ENCODE measurements at places on chromosomes 1 and 21.
A peak's percentile ranks its signal among the peaks of the same experiment; 100 is the strongest.

GRCh38 chr1:107135463-107135862, 5.4 kb upstream of the NTNG1 start:
- no peak for DNase-seq

- DNase-seq: no peak
These were observed 37.4 kb downstream of the NSL1 start for GRCh38 chr1:212754193-212754592.

DNA sequence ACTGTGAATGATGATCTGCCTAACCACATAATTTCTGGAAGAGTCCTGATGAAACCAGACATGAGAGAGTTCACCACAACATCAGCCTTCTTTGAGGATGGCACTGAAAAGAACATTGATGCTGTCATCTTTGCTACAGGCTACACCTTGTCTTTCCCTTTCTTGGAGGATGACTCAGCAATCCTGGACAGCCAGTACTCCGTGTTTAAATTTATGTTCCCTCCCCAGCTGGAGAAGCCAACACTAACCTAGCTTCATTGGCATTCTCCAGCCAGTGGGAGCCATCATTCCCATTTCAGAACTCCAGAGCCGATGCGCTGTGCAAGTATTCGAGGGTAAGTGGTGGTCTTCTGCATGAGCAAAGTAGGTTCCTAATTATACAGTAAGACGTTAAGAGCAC, 164.1 kb upstream of the POGK start:
- no peak for DNase-seq

- no peak for DNase-seq
These were observed 187.0 kb upstream of the RUNX1 start for GRCh38 chr21:35236090-35236489.

DNA sequence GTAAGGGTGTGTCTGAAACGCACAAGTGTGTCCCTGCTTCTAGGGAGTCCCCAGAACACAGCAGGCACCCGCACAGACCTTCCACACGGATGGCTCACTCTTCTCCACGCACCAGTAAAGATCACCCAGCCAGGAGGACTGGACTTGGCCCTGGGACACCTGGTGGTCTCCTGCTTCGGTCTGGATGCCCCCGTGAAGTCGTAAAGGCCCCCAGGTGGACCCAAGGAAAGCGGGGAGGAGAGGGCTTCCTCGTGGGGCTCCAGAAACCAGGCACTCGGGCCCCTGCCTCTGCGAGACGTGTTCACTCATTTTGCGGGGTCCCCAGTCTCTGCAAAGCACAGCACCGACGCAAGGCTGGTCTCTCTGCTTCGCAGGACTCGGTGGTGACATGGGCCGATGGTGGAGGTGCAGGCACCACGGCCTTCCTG, 20.2 kb upstream of the COL6A2 start:
- DNase-seq: no peak

DNA sequence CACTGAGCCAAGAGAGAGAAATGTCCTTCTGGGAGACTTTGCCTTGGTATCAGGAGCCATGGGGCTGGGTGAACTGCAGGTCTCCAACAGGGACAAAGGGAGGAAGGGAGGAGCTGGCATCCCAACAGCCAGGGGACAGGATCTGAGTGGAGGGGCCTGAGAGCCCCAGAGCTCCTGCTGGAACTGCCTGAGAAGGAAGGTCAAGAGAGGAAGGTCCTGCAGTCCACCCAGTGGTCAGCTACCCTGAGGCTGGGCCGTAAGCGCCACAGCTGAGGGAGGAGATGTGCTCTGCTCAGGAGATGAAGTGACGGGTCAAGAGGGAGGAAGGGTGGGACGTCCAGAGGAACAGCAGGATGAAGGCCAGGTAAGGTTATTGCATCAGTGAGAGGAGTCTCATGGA, 7.5 kb upstream of the CLEC20A start:
- DNase-seq: no peak

- no peak for DNase-seq
These were observed 72.7 kb upstream of the LYST start for GRCh38 chr1:235939480-235939775.

DNA sequence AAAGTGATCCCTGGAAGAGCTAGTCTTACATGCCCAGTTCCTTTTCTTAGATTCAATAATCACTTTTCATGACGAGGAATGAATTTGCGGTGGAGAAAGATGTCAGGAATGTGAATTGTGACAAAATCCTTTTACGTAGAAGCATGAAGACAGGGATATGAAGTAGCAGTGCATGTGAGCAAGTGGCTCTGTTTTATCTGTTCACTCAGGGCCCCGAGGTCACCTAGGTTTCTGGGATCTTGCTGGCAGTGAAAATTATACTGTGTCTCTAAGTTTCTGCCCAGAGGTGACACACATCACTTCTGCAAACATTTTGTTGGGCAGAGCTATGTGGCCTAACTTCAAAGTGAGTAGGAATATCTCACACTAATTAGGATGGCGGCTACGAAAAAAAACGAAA, 79.3 kb downstream of the USP25 start:
- DNase-seq: no peak

- no peak for DNase-seq
These were observed 540.0 kb downstream of the OMA1 start for GRCh38 chr1:58006421-58007046.

DNA sequence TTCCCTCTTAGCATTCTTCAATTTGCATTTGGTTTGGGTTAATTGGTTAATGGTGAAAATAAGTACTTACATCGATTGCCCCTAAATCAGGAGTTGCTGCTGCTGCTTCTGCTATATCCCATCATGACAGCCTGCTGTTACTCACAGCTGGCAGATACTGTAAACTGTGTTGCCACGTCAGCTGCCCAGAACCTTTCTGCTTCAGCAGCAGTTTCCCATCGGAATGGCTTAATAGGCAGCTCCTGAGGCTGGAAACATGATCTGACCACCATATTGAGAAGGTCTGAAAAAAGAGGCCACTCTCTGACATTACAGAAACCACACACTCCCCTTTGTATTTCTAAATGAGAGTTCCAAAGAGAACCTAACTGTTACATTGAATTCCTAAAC, 14.3 kb upstream of the SEC16B start:
- DNase-seq: no peak

DNA sequence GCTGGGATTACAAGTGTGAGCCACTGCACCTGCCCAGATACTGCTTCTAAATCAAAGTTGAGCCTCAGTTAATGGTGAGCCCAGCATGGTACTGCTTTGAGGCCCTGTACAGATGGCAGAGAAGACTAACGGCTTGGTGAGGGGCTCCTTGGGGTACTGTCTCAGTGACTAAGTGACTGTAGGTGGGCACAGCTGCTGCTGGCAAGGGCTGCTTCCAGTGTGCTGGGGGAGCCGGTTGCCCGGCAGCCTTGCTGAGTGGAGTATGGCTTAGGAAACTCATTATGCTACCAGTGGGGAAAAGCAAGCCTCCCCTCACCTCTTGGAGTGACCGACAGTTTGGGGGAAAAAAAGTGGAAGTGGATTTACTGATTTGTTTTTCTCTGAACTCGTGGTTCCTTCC, 23.6 kb upstream of the ARHGEF10L start:
- no peak for DNase-seq

GRCh38 chr21:35819134-35819533, 241.2 kb downstream of the SETD4 start:
- no peak for DNase-seq

- DNase-seq: no peak
These were observed at the start of gene PDC for GRCh38 chr1:186461014-186461413. PDC (minus strand) TSS chr1:186461114; CDS start chr1:186449459, 11,655 bp downstream.

DNA sequence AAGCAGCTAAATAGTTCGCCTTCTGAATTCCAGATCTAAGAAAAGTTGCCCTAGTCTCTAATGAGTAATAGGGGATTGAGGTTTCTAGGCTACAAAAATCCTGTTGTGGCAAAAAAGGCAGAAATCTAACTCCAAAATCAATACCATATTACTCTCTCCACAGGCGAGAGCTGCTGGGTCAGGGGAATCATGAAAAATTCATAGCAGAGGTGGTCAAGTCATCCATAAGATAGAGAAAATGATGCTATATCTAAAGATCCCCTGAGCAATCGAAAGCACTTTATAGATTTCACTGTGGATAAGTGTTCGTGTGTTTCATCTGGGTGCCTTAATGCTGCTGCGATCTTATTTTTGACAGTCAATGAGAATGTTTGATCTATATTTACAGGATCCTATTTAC, 417.7 kb downstream of the AGBL4 start:
- DNase-seq: no peak

- no peak for DNase-seq
These were observed 15.2 kb downstream of the ITPKB start for GRCh38 chr1:226723657-226724532.

GRCh38 chr1:36523850-36524249, 41.1 kb upstream of the CSF3R start:
- DNase-seq: no peak

- DNase-seq: no peak
These were observed 96.8 kb downstream of the GLIS1 start for GRCh38 chr1:53642215-53642555.

DNA sequence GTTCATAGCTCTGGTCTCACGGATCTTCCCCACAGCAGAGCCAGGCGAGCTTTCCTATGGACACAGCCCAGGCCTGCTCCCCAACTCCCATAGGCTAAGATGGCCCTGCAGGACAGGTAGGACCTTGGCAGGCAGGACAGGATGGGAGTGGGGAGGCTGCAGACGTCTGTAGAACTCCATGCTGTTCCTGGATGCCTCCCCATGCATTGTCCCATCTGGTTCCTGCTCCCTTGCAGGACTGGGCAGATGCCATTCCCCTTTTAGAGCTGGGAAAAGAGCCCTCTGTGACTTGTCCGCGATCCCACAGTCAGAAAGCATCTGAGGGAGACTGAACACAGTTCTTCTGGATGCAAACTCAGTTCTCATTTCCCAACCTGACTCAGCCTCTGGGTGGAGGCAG, 71.9 kb upstream of the ATP5PO start:
- no peak for DNase-seq

- DNase-seq: no peak
These were observed 289.7 kb downstream of the HHAT start for GRCh38 chr1:210618369-210618768.

- no peak for DNase-seq
These were observed 15.8 kb downstream of the MYOM3 start for GRCh38 chr1:24096009-24096738.

GRCh38 chr1:23727362-23727811, 15.9 kb upstream of the ELOA start:
- DNase-seq: no peak

DNA sequence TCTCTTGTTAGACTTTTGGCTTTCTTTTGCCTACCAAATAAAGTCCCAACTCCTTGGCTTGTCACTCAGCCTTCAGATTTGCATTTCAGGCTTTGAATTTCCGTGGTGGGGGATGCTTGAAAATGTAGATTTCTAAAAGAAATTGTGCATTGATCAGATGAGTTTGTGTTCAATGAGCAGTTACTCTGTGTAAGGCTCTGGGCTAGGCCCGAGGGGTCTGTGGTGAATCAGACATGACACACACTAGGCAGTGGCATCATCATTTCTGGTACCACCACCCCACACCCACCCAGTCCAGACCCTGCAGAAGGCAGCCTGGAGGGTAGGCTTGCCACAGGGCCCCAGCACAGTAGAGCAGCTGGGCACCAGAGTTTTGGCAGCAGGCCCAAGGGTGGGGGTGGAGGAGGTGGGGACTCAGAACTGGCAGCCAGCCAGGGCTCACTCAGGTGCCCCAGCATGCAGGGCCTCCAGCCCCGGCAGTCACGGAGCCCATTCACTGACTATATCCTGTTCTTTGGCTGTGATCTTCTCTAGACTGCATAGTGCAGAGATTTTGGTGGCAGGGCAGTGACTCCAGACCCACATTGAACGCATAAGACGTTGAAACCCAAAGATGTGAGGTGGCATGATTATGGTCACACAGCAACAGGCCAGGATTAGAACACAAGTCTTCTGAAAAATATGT, 97.2 kb upstream of the ARTN start:
- peak; percentile 59 for DNase-seq

DNA sequence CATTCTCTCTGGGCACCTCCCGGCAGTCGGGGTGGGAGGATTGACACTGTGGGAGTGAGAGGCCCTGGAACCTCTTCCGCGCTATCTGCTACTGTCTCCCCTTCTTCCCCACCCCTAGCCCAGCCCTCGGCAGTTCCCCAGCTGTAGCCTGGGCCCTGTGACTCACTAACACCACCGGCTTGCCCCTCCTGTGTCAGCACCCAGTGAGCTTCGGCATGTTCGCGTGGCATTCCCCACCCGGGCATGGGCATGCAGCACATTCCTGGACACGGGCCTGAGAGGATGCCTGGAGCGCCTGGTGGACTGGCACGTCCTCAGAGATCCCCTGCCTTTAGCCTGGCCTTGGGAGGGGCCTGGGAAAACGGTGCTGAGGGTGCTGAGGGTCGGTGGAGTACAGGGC, 1.3 kb downstream of the CDK18 start:
- no peak for DNase-seq

DNA sequence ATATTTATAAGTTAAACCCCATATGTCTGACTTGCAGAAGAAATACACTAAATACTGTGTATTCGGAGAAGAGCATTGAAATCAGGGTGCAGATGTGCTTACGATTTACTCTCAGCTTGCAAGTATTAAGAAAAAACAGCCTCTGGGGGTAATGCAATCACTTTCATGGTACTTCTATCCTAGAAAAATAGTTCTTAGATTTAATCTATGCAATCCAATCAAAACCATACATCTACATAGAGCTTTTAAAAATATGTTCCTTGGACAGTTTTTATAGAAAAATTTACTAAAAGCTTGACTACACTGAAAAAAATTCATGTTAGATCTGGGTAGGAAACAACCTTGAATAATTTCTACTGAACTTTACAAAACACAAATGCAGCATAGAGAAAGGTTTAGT, 890.3 kb upstream of the ADGRL2 start:
- no peak for DNase-seq

GRCh38 chr1:112527266-112528010, 18.7 kb downstream of the WNT2B start:
- no peak for DNase-seq
